Hepatocyte (in vitro differentiated cells): ENCODE measurements at places on chromosomes 1 and 21.

GRCh38 chr1:235953801-235954200, 87.1 kb upstream of the LYST start:
- no peak for DNase-seq

GRCh38 chr1:208209286-208209685, 34.9 kb downstream of the PLXNA2 start:
- no peak for DNase-seq

DNA sequence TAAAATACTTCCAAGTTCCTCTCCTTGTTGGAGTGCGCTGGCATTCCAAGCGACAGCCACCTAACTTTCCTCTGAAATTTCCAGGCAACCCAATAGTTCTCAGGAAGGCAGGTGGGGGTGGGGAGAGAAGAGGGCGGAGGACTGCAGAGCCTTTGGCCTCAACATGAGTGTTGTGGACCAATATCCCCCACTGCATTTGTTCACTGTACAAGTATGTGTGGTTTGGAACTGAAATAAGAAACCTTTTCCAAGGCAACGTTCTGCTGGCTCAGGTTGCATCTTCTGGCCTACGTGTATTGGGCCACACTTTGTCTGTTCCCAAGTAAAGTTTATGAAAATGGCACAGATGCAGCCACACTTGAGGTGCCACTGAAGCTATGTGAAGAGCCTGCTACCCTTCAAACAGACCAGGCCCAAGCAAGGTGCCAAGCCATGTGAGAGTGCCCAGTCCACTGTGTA, 153.4 kb downstream of the DHRS3 start:
- DNase-seq, result peak; percentile 60

GRCh38 chr1:245654460-245655050, 499.8 kb downstream of the KIF26B start:
- DNase-seq, result peak; percentile 65
